CD4-positive, alpha-beta T cell treated with Interleukin-12 subunit alpha and Interleukin-12 subunit beta, for 1 hour (primary cell): ENCODE measurements at places on chromosomes 16 and 17.
A peak's percentile ranks its signal among the peaks of the same experiment; 100 is the strongest.

GRCh38 chr16:29734786-29735185, 11.0 kb downstream of the C16orf54 start:
- DNase-seq: no peak

- no peak for DNase-seq
These were observed 119.5 kb downstream of the PARN start for GRCh38 chr16:14510581-14510938.

- DNase-seq: no peak
These were observed 8.7 kb upstream of the ADAMTS18 start for GRCh38 chr16:77443357-77444146.

DNA sequence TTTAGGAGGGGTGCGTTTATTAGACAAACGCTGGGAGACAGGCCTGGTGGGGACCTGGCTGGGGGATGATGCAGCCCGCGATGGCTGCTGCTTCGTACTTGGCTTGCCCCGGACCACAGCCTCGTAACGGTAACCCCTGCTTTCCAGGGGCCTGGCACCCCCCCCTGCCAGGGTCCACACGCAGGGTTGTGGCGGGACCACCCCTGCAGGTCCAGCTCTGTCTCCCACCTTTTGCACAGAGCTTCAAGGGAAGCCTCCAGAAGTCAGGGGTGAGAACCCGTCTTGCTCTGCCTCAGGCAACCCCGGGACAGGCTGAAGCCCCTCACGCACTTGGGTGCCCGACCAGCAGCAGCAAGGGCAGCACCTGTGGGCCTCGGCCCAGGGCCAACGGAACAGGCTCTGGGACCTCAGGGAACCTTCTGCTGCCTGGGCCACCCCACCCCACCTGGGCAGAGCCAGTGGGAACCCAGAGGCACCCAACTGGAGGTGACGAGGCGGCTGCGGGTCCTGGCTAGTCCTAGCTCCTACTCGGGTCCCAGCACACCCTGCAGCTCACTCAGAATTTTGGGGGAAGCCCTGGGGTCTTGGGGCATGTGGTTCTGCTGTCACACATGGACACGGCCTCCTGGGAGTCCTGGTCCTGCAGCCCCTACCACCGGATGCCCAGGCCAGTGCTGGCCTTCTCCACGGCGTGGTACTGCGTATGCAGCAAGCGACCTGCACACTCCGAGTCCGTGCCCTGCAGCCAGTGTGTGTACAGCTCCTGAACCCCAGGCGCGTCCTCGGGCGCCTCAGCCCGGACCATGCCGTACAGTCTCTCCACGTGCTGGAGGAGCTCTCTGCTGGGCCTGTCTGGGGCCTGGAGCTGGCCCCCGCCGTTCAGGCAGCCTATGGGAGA, 3.1 kb downstream of the HAGHL start:
- no peak for DNase-seq

DNA sequence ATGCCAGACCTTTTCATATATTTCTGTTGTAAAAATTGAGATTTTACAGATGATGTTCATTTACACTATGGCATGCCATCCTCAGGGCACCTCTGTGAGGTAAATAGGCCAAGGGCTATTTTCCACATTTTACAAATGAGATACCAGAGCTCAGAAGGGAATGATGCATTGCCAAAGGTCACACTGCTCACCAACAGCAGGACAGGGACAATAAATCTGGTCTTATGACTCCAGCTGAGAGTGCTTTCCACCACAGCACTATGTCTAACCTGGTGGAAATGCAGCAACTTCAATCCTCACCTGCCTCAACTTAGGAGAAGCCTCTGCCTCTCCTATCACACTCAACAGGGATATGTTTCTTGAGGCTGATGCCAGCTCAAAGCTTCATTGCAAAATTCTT, 40.6 kb downstream of the GRIN2A start:
- DNase-seq: no peak

GRCh38 chr16:89701425-89702406, at the start of gene SPATA2L:
TSS of gene SPATA2L (minus strand) at chr16:89701705. CDS start at chr16:89701232, 473 bp downstream.
- peak; percentile 98 for DNase-seq

GRCh38 chr17:42855048-42855596, 4.1 kb downstream of the AOC3 start:
- no peak for DNase-seq

- DNase-seq: no peak
These were observed 18.6 kb upstream of the SPN start for GRCh38 chr16:29644338-29644857.
